ENCODE measurements at places on chromosomes 4 and X.
A peak's percentile ranks its signal among the peaks of the same experiment; 100 is the strongest.

DNA sequence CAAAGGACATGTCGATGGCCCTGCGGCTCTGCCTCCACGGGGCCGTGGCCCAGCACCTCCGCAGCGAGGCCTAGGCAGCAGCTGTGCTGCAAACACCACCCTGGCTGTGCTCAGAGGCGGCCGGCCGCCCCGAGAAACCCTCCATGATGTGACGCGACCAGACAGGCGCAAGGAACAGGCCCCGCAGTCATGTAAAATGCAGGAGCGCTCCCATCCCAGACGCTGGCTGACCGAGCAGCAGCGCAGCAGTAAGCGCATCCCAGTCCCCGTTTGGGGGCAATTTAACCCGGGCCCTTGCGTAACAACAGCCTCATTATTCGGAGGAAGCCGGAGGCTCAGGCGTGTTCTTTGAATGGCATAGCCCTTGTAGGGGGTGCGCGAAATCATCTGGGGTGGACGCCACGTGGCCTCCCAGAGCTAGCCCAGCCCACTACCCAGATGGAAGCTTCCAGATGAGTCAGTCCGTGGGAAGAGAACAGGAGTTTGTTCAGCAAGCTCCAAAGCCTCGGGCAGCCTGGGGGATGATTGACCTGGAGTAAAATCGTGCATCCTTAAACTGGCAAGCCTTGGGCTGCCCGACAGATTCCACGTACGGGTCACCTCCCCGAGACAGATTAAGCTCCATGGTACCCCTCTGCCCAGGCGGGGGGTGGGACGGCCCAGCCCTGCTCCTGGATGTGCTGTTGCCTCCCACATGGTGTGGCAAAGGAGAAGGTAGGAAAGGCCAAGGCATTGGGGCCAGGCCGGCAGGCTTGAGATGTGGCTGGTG, 124.0 kb downstream of the HMX1 start:
- no peak for DNase-seq

- DNase-seq: no peak
Measured at GRCh38 chr4:128483041-128483440, 195.4 kb upstream of the PGRMC2 start.

GRCh38 chr4:7584098-7584497, 149.4 kb upstream of the PSAPL1 start:
- DNase-seq: no peak

DNA sequence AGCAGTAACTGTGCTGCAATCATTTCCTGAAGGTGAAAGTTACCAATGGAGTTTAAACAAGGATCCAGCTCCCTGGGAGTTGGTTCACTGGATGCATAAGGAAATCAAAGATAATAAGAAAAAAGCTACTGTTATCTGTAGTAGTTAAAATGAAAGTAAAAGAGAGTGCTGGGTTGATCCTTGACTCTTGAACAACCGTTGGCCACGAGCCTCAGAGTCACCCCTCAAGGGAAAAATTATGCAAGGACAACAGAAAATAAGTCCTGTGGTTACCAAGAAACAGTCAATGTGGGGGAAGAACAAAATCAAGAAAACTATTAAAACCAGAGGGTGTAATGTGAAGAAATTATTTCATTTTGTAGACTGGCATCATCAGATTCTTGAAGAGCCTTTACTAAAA, 49.7 kb upstream of the DDIT4L start:
- DNase-seq: no peak

- DNase-seq: no peak
Measured at GRCh38 chr4:28254003-28254402, 1393.4 kb downstream of the STIM2 start.

DNA sequence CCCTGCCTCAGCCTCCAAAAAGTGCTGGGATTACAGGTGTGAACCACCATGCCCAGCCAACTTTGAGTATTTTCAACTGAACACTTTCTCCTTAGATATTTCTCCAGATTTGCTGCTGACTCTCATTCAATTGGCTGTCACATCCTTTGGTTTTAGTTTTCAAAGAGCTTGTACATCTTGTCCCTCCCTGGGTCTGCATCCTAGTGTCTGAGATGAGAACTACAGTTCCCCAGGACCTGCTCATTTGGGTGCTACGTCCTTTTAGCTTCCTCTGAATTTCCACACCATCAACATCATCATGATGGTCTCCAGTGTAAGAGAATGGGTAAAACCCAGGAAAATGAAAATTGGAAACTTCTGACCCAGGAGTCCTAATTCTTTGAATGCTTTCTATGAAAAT, 312.9 kb downstream of the NLGN4X start:
- DNase-seq: no peak

DNA sequence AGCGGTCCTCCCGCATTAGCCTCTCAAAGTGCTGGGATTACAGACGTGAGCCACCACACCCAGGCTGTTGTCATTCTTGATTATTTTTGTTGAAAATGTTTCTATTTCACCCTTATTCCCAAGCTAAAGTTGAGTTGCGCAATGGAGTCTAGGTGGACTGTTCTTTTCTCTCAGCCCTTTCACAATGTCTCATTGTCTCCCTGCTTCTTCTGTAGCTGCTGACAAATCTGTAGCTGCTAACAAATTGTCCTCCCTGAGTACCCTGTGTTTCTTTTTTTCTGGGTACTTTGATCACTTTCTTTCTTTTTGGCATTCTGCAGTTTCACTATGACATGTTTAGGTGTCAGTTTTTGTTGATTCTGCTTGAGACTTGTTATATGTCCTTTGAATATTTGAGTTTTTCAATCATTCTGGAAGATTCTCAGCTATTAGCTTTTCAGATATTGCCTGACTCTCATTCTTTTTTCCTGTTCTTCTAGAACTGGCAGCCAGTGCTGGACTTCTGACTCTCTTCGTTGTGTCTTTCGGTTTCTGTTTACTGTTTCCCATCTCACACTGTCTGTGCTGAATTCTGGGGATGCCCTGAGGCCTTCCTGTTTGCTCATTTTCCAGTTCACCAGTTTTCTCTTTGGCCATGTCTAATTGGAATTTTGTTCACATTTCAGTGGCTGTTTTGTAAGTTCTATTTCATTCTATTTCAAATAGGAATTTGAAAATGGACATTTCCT, 6.6 kb downstream of the ABCD1 start:
- no peak for DNase-seq

GRCh38 chr4:184100297-184100885, 117.3 kb downstream of the ENPP6 start:
- peak; percentile 45 for DNase-seq

- no peak for DNase-seq
Measured at GRCh38 chrX:125405339-125405738, 85.7 kb downstream of the TEX13C start.

GRCh38 chr4:39323821-39324220, 42.3 kb downstream of the RFC1 start:
- DNase-seq: no peak

GRCh38 chr4:5712517-5712916, 1.5 kb downstream of the EVC start:
- DNase-seq: no peak

DNA sequence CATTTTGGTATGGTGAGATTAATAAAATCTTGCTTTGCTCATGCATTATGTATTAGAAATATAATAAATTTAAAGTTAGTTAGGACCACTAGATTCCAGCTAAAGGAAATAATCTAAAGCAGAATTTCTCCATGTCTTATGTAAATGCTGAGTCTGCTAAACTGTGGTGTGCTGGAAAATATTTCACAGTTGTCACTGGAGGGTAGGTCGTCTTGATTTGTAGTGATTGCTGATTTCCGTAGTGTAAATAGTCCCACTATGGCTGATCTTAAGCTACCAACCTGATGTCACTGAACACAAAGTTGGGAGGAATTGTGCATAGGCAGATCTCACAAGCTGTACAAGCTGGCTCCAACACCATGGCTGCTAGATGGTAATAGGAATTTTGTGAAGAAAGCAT, 133.4 kb upstream of the NR3C2 start:
- DNase-seq: no peak

GRCh38 chrX:97399400-97399799, 515.7 kb downstream of the RPA4 start:
- no peak for DNase-seq
